ENCODE measurements at places on chromosomes 12 and 14. TPM values are rescaled to one million over a fixed set of nuclear protein-coding genes. Genes with fewer than 3 reads are reported as not detected.

Gene RNASE3
- polyA plus RNA-seq, result 1.2 TPM

Gene RFX4
- 0.23 TPM for polyA plus RNA-seq

DNA sequence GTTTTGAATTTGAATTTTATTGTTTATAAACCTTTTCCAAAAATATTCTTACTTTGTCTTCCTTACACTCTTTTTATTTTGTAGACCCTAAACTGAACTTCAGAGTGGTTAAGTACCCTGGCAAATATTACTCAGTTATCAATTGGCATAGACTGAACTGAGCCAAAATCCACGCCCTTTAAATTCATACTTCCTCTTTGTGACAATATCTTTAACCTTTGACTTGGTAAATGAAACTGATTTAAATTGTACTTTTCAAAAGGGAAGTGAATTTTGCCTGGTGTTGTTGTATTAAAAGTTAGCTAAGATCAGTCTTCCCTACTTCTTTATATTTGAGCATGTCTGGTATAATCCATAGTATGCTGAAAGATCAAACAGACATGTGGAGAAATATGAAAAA lies 184.3 kb upstream of the USP15 start:
- H3K36me3 ChIP-seq, result no peaks in the 10 kb centered on the region
- H3K27me3 ChIP-seq, result no peaks in the 10 kb centered on the region
- no peaks in the 10 kb centered on the region for H3K4me1 ChIP-seq
- DNase-seq, result no peak

Gene POTEM
- not detected for polyA plus RNA-seq

DNA sequence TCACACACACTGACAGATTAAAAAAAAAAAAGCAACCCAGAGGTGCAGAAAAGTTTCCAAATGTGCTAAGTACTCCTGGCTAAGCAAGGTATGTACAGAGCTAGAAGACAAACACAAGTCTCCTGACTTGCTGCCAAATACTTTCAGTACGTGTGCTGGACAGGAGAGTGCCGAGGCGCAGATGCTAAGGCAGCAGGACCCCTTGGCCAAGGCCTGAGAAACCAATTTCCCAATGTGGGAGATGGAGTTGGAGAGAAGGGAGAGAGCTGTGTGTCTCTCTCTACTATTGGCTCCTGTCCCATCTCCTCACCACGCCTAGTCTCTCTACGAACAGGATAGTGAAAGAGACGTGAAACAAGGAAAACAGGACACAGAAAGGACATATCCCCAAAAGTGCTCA lies 5.3 kb downstream of the SPRYD3 start:
- H3K36me3 ChIP-seq, result peaks cover 48% of the 10 kb centered on the region
- H3K27me3 ChIP-seq, result no peaks in the 10 kb centered on the region
- H3K4me3 ChIP-seq, result no peak overlapping the region

DNA sequence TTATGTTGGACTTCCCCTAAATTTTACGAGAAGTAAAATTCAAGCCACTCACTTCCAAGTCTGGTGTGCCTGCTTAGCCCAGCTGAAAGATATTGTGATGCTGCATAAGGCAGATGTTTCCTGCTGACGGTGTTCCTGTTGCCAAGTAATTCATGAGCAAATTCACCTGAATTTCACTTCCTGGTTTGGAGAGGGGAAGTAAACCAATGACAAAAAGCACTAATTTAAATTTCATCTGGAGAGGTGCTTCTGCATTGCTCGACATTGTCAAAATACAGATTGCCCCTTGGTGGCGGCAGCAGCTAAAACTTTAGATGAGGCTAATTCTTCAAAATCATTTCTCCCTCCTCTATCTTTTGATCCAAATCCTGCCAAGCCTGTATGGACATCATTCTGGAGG lies 281.1 kb downstream of the AACS start:
- no peaks in the 10 kb centered on the region for H3K27me3 ChIP-seq
- H3K4me1 ChIP-seq, result no peaks in the 10 kb centered on the region
- no peak overlapping the region for H3K4me3 ChIP-seq
- H3K27ac ChIP-seq, result no peak overlapping the region
- H3K36me3 ChIP-seq, result no peaks in the 10 kb centered on the region
- DNase-seq, result no peak

- no peak overlapping the region for H3K27ac ChIP-seq
- DNase-seq, result no peak
- H3K36me3 ChIP-seq, result peaks cover 7% of the 10 kb centered on the region
- H3K27me3 ChIP-seq, result no peaks in the 10 kb centered on the region
Observed at GRCh38 chr12:50626026-50626425, 121.2 kb downstream of the DIP2B start.

DNA sequence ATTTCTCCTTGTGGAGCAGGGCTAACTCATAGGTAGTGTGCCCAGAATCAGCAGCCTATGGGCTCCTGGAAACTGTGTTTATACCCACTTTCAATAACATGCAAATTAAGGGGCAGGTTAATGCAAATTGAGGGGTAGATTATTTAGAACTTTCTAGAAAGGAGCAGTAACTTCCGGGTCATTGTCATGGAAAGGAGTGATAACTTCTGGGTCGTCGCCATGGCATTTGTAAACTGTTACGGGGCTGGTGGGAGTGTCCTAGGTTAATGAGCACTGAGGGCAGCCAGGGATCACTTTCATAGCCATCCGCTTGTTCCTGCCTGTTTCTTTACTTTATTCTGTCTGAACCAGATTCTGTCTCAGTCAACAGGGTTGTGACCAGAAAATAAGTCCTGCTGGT lies 143.3 kb upstream of the RFLNA start:
- no peaks in the 10 kb centered on the region for H3K27me3 ChIP-seq
- no peak for DNase-seq
- H3K27ac ChIP-seq, result no peak overlapping the region
- no peaks in the 10 kb centered on the region for H3K36me3 ChIP-seq
- no peak overlapping the region for H3K4me3 ChIP-seq
- no peaks in the 10 kb centered on the region for H3K4me1 ChIP-seq

Gene KRT2
- polyA plus RNA-seq, result 26.4 TPM

GRCh38 chr12:41013881-41014642 lies 174.1 kb upstream of the PDZRN4 start:
- H3K36me3 ChIP-seq, result no peaks in the 10 kb centered on the region
- no peak overlapping the region for H3K4me3 ChIP-seq
- DNase-seq, result no peak
- no peak overlapping the region for H3K27ac ChIP-seq
- H3K4me1 ChIP-seq, result no peaks in the 10 kb centered on the region
- no peaks in the 10 kb centered on the region for H3K27me3 ChIP-seq

GRCh38 chr14:30179381-30180130 lies 251.9 kb upstream of the PRKD1 start:
- H3K27ac ChIP-seq, result no peak overlapping the region
- no peaks in the 10 kb centered on the region for H3K27me3 ChIP-seq
- no peak overlapping the region for H3K4me3 ChIP-seq
- no peaks in the 10 kb centered on the region for H3K36me3 ChIP-seq
- DNase-seq, result no peak
- no peaks in the 10 kb centered on the region for H3K4me1 ChIP-seq

Gene NDRG2
- polyA plus RNA-seq, result 77.8 TPM

DNA sequence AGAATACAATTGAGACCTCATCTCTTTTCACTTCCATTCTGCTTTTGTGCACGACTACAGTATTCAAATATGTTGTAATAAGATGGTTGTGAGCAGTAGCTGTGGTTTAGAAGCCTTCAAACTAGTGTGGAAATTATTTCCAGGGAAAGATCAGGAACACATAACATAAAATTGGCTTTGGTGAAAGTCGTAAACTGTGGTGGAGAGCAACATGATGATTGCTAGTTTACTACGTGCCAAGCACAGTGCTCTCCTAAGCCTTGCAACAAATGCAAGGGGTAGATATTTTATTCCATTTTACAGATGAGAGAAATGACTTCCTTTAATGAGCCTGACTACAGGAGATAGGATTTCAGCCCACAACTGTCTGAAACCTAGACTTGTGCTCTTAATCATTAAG lies 172.4 kb upstream of the LMNTD1 start:
- no peaks in the 10 kb centered on the region for H3K36me3 ChIP-seq
- no peaks in the 10 kb centered on the region for H3K27me3 ChIP-seq
- H3K4me1 ChIP-seq, result no peaks in the 10 kb centered on the region
- no peak for DNase-seq
- no peak overlapping the region for H3K27ac ChIP-seq

Gene SLCO1A2
- polyA plus RNA-seq, result 0.07 TPM

Gene ENDOU
- polyA plus RNA-seq, result 1.3 TPM

Gene VRTN
- polyA plus RNA-seq, result 0.02 TPM

- no peaks in the 10 kb centered on the region for H3K27me3 ChIP-seq
- H3K4me1 ChIP-seq, result no peaks in the 10 kb centered on the region
- no peak overlapping the region for H3K4me3 ChIP-seq
- no peaks in the 10 kb centered on the region for H3K36me3 ChIP-seq
- no peak overlapping the region for H3K27ac ChIP-seq
Observed at GRCh38 chr14:70082394-70082793, 106.4 kb downstream of the SLC8A3 start.

DNA sequence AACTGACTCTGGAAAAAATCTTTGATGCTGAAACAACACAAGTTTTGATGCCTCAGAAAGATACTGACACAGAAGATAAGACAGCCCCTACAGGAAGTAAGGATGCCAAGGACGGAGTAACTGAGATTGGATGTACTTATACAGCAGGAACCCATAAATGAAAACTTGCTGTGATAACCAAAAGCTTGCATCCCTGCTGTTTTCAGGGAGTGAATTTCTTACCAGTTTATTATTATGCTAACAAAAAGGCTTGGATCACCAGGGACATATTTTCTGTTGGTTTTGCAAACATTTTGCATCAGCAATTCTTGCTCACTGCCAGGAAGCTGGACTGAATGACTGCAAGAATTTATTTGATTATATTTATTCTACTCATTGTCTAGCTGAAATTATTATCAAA lies 197.7 kb downstream of the NAV3 start:
- no peak overlapping the region for H3K27ac ChIP-seq
- no peak for DNase-seq
- H3K4me3 ChIP-seq, result no peak overlapping the region
- H3K27me3 ChIP-seq, result no peaks in the 10 kb centered on the region
- H3K4me1 ChIP-seq, result no peaks in the 10 kb centered on the region
- H3K36me3 ChIP-seq, result no peaks in the 10 kb centered on the region

GRCh38 chr14:104983231-104983721 lies 2.3 kb upstream of the CLBA1 start:
- no peak overlapping the region for H3K27ac ChIP-seq
- H3K4me3 ChIP-seq, result no peak overlapping the region
- H3K4me1 ChIP-seq, result peaks cover 9% of the 10 kb centered on the region
- DNase-seq, result no peak
- peaks cover 56% of the 10 kb centered on the region for H3K27me3 ChIP-seq
- no peaks in the 10 kb centered on the region for H3K36me3 ChIP-seq

DNA sequence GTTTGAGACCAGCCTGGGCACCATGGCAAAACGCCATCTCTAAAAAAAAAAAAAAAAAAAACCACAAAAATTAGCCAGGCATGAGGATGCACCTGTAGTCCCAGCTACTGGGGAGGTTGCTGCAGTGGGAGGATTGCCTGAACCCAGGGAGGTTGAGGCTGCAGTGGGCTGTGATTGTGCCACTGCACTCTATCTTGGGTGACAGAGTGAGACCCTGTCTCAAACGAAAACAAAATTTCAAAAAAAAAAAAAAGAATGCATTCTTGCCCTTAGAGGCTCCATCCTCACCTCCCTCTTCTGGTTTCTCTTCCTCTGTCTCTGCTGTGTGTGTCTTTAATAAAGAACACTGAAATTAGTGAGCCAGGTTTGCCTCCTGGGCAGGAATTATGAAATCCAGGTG lies 107.8 kb downstream of the VCPKMT start:
- H3K4me1 ChIP-seq, result no peaks in the 10 kb centered on the region
- H3K4me3 ChIP-seq, result no peak overlapping the region
- no peak for DNase-seq
- no peaks in the 10 kb centered on the region for H3K36me3 ChIP-seq
- H3K27me3 ChIP-seq, result no peaks in the 10 kb centered on the region

GRCh38 chr12:44626883-44627282 lies 249.2 kb downstream of the NELL2 start:
- DNase-seq, result no peak
- H3K4me1 ChIP-seq, result no peaks in the 10 kb centered on the region
- H3K4me3 ChIP-seq, result no peak overlapping the region
- no peaks in the 10 kb centered on the region for H3K36me3 ChIP-seq

DNA sequence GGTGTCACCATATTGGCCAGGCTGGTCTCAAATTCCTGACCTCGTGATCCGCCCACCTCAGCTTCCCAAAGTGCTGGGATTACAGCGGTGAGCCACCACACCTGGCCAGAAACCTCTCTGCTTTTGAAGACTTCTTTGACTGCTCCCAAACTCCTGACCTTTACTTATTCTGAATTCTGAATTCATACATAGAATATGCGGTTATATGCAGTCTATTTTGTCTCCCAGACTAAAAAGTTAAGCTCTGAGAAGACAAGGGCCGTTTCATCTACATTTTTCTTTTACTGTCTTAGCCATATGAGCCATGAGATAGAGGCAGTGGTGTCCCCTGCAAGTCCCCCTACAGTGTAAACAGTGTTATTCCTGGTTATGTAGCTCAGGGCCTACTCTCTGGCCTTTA lies 179.3 kb downstream of the NTF3 start:
- no peaks in the 10 kb centered on the region for H3K27me3 ChIP-seq
- DNase-seq, result no peak
- H3K36me3 ChIP-seq, result no peaks in the 10 kb centered on the region
- H3K4me1 ChIP-seq, result no peaks in the 10 kb centered on the region
- H3K4me3 ChIP-seq, result no peak overlapping the region

GRCh38 chr12:90207799-90208198 lies 499.2 kb upstream of the ATP2B1 start:
- no peak overlapping the region for H3K4me3 ChIP-seq
- no peaks in the 10 kb centered on the region for H3K4me1 ChIP-seq
- no peak overlapping the region for H3K27ac ChIP-seq
- no peaks in the 10 kb centered on the region for H3K27me3 ChIP-seq

GRCh38 chr14:94227029-94227428 lies 52.9 kb downstream of the PPP4R4 start:
- DNase-seq, result no peak
- no peaks in the 10 kb centered on the region for H3K4me1 ChIP-seq
- H3K4me3 ChIP-seq, result no peak overlapping the region
- H3K27ac ChIP-seq, result no peak overlapping the region

GRCh38 chr14:104650057-104650980 lies 39.1 kb upstream of the INF2 start:
- H3K4me3 ChIP-seq, result peak overlapping the region; percentile 34
- peaks cover 13% of the 10 kb centered on the region for H3K4me1 ChIP-seq
- DNase-seq, result peak; percentile 39
- H3K27me3 ChIP-seq, result peaks cover 6% of the 10 kb centered on the region

DNA sequence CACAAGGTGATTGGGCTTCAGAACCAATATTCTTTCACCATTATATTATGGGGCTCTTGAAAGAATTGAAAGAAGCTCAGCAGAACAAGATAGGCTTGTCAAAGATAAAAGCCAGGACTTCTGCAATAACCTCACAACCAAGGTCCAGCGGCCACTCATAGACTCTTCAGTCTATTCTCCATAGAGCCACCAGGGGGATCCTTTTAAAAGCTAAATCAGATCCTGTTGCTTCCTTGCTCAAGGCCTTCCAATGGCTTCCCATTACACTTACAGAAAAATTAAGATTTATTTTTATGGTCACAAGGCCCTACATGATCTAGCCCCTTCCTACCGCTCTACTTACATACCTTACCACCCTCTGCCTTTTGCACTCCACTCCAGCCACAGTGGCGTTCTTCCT lies 169.6 kb downstream of the C12orf42 start:
- H3K36me3 ChIP-seq, result no peaks in the 10 kb centered on the region
- no peak for DNase-seq
- H3K4me1 ChIP-seq, result no peaks in the 10 kb centered on the region
